ENCODE measurements at places on chromosomes 7 and 10.

DNA sequence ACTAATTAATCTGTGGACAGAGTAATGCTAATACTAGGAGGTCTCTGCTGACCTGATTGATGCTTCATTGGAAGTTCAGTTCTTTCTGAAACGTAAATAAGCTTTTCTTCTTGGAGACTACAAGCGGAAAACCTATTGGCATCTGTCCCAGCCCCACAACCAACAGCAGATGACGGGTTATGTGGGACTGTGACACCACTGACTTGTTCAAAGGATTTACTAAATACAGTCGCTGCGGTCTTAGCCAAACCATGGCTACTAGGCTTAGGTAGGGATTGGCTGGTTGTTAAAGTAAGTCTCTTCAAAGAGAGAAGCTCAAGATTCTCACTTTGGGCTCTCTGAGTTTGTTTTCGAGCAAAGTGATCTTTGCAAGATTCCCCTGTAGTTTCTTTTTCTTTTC lies 68.3 kb downstream of the HYCC1 start:
- DNase-seq, result no peak

GRCh38 chr10:131615150-131615549 lies 285.7 kb upstream of the PPP2R2D start:
- DNase-seq, result no peak

DNA sequence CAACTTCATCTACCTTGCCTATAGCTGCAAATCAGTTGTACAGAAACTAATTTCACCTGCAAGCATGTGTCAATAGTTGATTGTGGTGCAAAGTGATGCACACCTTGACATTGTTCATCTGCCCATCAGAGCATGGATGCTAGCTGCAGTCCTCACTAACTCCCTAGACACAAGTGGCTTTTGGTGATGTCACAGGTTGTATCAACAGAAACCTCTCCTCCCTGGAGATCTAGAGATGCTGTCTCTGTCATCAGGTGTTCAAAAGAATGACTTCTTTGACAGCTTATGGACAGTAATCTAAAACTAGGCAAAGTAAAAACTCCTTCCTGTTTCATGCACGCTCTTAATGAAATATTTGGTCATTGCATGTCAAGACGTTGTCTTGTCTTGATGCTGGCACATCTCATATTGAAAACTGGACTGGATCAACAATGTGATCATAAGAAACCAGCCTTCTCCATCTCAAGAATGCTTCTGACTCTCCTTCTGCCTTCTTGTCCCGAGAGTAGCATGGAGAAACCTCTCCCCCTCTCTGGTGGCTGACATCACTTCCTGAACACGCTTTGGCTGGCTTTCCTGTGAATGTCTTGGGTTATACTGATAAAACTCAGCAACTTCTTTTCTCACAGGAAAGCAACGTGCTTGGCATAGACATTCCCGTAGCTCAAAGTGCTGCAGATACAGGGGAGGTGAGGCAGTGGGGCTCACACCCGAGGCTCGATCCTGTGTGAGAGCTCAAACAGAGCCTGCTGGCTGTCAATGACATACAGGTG lies 176.2 kb upstream of the CDCA7L start:
- no peak for DNase-seq

- no peak for DNase-seq
Observed at GRCh38 chr10:55628260-55628701, 732.8 kb downstream of the ZWINT start.

DNA sequence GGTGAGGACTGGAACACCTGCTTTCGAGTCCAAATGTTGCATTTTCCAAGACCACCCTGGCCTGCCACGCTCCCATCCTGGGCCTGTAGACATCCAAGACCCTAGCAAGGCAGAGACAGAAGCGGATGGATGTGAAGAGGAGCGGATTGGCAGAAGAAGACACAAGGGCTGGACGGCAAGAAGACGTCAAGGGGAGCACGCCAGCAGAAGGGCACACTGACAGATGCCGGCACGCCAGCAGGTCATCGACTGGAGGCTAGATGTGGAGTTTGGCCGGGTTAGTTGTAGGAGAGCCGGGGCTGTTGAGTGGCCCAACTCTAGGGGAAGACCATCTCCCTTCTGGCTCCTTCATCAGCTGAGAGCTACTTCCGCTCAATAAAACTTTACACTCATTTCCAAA lies 251.6 kb downstream of the ZWINT start:
- no peak for DNase-seq

DNA sequence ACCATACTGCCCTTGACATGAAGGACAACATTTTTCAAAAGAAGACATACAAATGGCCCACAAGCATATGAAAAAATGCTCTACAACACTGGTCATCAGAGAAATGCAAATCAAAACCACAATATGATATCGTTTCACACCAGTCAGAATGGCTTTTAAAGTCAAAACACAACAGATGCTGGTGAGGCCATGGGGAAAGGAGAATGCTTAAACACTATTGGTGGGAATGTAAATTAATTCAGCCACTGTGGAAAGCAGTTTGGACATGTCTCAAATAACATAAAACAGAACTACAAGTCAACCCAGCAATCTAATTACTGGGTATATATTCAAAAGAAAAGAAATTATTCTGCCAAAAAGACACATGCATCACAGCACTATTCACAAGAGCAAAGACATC lies 4.2 kb upstream of the NT5C3A start:
- no peak for DNase-seq

- DNase-seq, result no peak
Observed at GRCh38 chr10:92366412-92367021, 75.5 kb downstream of the MARCHF5 start.

- DNase-seq, result no peak
Observed at GRCh38 chr10:29586509-29586908, 48.3 kb downstream of the SVIL start.

- no peak for DNase-seq
Observed at GRCh38 chr7:27133409-27134231, 3.1 kb upstream of the HOXA4 start.

GRCh38 chr10:26326851-26327250 lies 110.3 kb downstream of the GAD2 start:
- no peak for DNase-seq

DNA sequence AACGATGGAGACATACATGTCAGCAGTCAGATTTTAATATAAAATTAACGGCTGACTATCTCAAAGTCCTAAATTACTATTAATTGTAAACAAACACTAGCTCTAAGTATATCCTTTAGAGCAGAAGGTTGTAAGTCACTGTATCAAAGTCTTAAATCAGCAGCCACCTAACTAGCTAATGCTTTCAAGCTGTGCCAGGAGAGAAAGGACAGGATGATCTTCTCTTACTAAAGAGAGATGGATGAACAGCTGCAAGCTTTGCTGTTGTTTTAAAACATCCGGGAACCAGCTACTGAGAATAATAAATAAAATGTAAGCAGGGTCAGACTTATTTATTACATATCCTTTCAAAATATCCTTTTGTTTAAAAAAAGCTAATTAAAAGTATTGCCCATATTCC lies 24.0 kb upstream of the ABLIM1 start:
- no peak for DNase-seq

- DNase-seq, result no peak
Observed at GRCh38 chr7:130227883-130228575, 20.4 kb downstream of the SSMEM1 start.

DNA sequence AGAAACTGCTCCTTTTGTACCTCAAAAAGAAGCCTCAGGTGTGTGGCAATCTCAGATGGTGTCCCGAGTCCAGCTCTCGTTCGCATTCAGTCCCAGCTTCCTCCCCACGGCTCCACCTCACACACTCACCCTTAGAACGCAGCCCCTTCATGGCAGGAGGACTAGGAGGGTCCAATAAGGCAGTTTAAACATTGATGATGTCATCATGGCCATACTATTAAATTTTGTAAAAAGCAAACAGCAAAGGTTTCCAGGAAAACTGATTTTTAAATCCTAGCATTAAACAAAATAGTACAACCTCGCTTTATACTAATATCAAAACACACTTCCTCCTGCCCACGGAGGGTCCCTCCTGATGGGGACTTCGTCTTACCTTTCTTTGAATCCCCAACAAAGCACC lies 133.0 kb downstream of the ADAM12 start:
- no peak for DNase-seq

GRCh38 chr7:121187222-121187621 lies 141.6 kb upstream of the WNT16 start:
- DNase-seq, result no peak

- no peak for DNase-seq
Observed at GRCh38 chr7:72924386-72924732, 536 bp upstream of the POM121 start.

GRCh38 chr10:1673568-1674345 lies 63.6 kb downstream of the ADARB2 start:
- no peak for DNase-seq

DNA sequence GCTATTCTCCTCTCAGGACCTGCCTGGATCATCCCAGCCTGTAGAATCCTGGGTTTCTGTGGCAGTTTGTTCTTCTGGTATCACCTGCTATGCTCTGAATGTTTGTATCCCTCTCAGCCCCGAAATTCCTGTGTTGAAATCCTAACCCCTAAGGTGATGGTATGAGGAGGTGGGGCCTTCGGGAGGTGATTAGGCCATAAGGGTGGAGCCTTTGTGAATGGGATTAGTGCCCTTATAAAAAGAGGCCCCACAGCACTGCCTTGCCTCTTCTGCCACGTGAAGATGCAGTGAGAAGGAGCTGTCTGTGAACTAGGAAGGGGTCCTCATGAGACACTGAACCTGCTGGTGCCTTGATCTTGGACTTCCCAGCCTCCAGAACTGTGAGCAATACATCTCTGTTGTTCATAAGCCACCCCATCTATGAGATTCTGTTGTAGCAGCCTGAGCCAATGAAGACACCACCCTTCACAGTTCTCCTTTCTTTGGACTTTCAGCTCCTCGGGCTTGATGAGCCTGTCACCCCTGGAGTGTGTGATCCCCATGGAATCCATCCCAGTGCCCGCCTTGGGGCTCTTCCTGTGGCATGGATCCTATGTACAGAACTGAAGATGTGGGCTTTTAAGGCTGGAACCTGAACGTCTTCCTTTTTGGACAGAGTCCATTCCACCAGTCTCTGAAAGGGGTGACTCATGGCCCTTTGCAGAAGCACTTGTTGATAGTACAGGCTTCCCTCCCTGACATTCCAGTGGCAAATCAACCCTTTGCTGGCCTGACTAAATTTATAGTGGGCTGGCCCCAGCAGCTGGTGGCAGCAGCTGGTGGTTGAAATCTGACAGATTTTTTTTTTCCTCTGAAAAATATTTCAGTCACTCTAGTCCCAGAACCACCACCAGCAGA lies 138.0 kb downstream of the TACC2 start:
- no peak for DNase-seq

GRCh38 chr10:117955176-117955575 lies 91.6 kb downstream of the RAB11FIP2 start:
- no peak for DNase-seq

DNA sequence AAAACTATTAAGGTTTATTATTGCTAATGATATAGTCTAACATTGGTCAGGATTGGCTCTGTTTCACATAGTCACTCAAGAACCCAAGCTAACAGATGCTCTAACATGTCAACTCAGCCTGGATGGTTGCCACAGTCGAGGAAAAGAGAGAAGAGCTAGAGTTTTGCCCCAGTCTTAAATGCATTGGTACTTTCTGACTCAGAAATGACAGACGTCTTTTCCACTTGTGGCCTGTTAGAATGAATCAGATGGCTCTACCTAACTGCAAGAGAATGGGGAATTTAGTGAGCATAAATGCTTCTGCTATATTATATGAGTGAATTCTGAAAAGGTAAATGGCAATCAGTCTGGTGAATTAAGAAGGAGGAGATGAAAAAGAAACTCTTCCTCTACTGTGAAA lies 13.9 kb downstream of the HECTD2 start:
- no peak for DNase-seq

GRCh38 chr7:28083164-28083997 lies 97.2 kb downstream of the JAZF1 start:
- DNase-seq, result no peak

DNA sequence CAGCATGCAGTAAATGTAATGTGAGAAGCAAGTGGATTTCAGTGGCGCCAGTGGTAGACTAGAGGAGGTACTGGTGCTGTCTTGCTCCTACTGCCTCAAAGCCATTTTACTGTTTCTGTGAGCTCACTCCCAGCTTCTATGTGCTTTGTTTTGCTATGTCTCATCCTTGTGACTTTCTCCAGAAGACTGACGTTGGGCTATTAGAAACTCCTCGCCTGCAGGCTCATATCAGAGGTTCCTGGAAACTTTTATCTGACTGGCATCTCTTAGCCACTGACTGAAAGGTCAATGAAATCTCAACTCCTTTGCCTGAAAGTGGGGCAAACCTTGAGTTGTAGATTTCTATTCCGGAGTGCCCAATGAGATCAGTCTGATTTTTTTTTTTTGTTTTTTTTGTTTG lies 66.4 kb upstream of the SORCS1 start:
- no peak for DNase-seq

DNA sequence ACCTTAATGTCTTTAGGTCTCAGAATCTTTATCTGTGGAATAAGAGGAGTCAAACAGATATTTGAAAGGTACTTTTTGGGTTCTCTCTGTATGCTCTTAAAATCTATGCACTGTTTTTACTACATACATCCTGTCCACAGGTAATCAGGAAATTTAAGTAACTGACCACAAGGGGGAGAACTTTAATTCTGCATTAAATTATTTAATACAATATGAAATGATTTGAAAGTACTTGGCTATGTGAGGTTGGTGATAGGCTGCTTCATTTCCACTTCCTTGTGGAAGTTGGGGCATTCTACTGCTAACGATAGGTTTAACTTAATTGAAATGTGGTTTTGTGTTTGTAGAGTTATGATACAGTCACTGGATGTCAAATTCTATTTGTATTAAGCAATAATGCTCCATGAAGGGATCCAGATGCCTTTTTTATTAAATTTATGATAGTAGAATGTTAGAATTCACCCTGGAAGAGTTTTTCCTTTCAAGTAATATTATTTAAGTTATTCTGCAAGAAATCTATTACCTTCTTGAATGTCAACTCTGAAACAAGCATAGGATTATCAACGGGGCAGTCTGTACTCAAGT lies 6.0 kb downstream of the TEX47 start:
- no peak for DNase-seq

DNA sequence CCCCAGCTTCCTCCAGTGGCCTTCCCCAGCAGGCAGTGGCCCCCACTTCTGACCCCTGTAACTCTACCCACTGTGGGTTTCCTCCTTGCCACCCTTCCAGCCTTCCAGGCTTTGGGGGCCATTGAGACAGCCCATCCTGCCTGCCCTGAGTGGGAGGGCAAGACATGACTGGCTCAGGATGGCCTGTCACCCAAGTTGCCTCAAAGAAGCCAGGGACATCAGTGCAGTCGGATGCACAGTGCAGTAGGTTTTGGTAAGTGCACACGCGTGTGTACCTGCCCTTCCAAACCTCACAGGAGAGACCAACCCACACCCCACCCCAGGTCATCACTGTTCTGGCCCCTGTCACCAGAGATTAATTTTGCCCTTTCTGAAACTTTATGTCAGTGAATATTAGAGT lies 22.7 kb downstream of the ZMIZ2 start:
- DNase-seq, result no peak
